Right lobe of liver (tissue), 6 donors: ENCODE measurements at places on chromosomes 16 and 17. TPM values are rescaled to one million over a fixed set of nuclear protein-coding genes. Genes with fewer than 3 reads are reported as not detected.

Gene CLN3
- 27.4 TPM for total RNA-seq

DNA sequence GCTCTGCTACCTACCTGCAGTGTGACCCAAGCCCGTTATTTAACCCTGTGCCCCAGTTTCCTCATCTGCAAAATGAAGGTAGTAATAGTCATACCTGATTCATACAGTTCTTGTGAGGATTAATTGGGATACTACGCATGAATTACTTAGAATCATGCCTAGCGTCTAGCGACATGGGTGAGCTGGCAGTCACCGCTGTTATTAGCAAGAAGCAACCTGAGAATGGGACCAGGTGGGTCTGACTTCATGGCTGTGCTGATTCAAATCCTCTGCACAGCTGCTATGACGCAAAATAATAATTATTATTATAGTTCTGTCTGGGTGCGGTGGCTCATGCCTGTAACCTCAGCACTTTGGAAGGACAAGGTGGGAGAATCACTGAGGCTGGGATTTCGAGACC lies 7.9 kb downstream of the SOCS1 start:
- no peak for DNase-seq
- H3K4me1 ChIP-seq = no peaks in the 10 kb centered on the region
- H3K27ac ChIP-seq = no peak overlapping the region
- no peak overlapping the region for H3K4me3 ChIP-seq

DNA sequence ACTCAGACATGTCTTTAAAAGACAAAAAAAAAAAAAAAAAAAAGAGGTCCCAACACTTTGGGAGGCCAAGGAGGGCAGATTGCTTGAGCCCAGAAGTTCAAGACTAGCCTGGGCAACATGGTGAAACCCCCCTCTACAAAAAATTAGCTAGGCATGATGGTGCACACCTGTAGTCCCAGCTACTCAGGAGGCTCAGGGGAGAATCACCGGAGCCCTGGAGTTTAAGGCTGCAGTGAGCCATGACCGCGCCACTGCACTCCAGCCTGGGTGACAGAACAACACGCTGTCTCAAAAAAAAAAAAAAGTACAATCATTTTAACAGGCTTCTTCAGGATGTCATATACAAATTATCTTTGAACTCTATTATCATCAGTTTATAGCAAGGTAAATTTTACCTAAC lies 22.0 kb downstream of the C16orf87 start:
- no peak overlapping the region for H3K27ac ChIP-seq
- no peaks in the 10 kb centered on the region for H3K27me3 ChIP-seq
- H3K4me1 ChIP-seq = no peaks in the 10 kb centered on the region
- no peaks in the 10 kb centered on the region for H3K36me3 ChIP-seq

DNA sequence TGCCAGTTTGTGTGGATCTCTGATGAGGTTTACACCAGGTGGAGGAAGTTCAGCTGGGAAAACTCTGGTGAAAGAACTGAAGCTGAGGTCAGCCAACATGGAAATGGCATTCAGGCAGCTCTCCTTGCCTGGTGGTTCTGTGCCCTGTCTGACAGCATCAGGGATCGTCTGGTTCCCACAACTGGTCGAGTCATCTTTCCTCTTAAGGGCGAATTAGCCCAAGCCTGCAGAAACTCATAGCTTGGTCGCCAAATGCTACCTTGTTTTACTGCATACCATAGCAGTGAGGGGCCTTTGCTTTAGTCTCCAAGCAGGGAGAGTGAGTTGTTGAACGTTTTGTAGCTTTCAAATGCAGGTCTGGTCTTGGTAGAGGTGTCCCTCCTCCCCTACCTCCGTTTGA lies 7.2 kb downstream of the PLCG2 start:
- H3K4me3 ChIP-seq = no peak overlapping the region
- H3K27me3 ChIP-seq = no peaks in the 10 kb centered on the region
- H3K27ac ChIP-seq = no peak overlapping the region

DNA sequence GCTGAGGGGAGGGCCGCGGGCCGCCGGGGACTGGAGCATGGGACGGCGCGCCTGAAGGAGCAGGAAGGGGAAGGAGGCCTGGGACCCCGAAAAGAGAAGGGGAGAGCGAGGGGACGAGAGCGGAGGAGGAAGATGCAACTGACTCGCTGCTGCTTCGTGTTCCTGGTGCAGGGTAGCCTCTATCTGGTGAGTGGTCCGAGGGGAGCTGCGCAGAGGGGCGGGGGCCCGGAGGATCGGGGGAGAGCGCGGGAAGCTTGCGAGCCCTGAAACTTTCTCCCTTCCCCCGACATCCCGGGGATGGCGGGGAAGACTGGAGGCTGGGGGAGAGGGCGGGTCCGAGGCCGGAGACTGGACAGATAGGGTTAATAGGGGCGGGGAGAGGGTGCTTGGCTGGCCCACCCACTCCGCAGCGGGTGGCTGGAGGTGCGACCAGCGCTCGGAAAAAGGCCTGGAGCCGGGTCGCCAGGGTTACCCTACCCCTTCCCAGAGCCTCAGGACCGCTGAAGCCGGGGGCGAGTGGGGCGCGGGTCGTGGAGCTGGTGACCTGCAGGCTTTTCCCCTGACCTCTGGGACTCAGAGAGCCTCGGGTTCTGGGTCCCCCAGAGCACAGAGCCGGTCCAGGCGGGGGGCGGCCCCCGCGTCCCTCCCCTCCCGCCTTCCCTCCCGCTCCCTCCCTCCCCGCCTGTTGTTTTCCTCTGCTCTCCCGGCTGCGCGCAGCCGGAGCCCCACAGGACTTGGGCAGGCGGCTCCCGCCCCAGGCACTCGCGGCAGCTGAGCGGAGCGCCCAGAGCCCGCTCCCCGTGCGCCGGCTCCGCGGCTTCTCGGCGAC lies 631 bp downstream of the NXPH3 start:
- H3K27ac ChIP-seq = no peak overlapping the region
- H3K36me3 ChIP-seq = no peaks in the 10 kb centered on the region
- H3K27me3 ChIP-seq = no peaks in the 10 kb centered on the region
- no peak for DNase-seq
- no peaks in the 10 kb centered on the region for H3K4me1 ChIP-seq

DNA sequence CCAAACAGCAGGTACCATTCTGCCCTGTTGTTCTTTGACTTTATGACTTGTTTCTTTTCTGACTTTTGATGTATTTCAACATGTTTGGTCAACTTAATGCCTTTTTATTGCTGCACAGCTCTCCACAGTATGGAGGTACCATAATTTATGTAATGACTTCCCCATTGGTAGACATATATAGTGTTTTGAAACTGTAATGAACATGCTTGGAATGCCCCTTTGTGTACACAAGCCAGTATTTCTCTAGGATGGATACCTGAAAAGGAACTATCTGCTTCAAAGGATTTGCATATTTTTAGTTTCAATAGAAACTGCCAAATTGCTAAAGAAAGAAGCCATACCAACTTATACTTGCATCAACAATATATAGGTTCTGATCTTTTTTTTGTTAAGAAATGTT lies 66.1 kb downstream of the NOG start:
- no peaks in the 10 kb centered on the region for H3K27me3 ChIP-seq
- no peak overlapping the region for H3K27ac ChIP-seq
- no peak for DNase-seq
- no peak overlapping the region for H3K4me3 ChIP-seq
- no peaks in the 10 kb centered on the region for H3K36me3 ChIP-seq

DNA sequence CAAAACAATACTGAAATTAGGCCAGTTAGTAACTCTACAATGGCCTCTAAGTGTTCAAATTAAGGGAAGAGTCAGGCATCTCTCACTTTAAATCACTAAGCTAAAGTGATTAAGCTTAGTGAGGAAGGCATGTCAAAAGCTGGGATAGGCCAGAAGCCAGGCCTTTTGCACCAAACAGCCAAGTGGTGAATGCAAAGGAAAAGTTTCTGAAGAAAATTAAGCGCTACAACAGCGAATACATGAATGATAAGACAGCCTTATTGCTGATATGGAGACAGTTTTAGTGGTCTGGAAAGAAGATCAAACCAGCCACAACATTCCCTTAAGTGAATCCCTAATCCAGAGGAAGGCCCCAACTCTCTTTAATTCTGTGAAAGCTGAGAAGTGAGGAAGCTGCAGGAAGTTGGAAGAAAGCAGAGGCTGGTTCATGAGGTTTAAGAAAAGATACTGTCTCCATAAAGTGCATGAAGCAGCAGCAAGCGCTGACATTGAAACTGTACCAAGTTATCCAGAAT lies 12.1 kb downstream of the RFWD3 start:
- no peak overlapping the region for H3K4me3 ChIP-seq
- H3K27ac ChIP-seq = no peak overlapping the region
- no peaks in the 10 kb centered on the region for H3K4me1 ChIP-seq

GRCh38 chr16:47503936-47504335 lies 42.8 kb downstream of the PHKB start:
- no peaks in the 10 kb centered on the region for H3K4me1 ChIP-seq
- no peak overlapping the region for H3K27ac ChIP-seq
- no peak overlapping the region for H3K4me3 ChIP-seq
- DNase-seq = no peak
- H3K36me3 ChIP-seq = peaks cover 28% of the 10 kb centered on the region

- H3K4me1 ChIP-seq = no peaks in the 10 kb centered on the region
- DNase-seq = no peak
- no peaks in the 10 kb centered on the region for H3K36me3 ChIP-seq
- H3K27ac ChIP-seq = no peak overlapping the region
- no peak overlapping the region for H3K4me3 ChIP-seq
- H3K27me3 ChIP-seq = no peaks in the 10 kb centered on the region
Observed at GRCh38 chr16:75590920-75591843, 25.0 kb downstream of the GABARAPL2 start.

- no peaks in the 10 kb centered on the region for H3K27me3 ChIP-seq
- no peak overlapping the region for H3K27ac ChIP-seq
- no peaks in the 10 kb centered on the region for H3K36me3 ChIP-seq
- no peak overlapping the region for H3K4me3 ChIP-seq
- no peaks in the 10 kb centered on the region for H3K4me1 ChIP-seq
Observed at GRCh38 chr17:39949028-39949427, 13.8 kb upstream of the GSDMA start.
